Activated naive CD4-positive, alpha-beta T cell treated with Interleukin-2 at 50 U/mL for 16 hours (primary cell): ENCODE measurements at places on chromosomes 2 and 18.
A peak's percentile ranks its signal among the peaks of the same experiment; 100 is the strongest.

GRCh38 chr2:11863513-11864328 is 117.3 kb downstream of the LPIN1 start:
- DNase-seq: peak; percentile 72

GRCh38 chr2:172709566-172710291 is 25.9 kb upstream of the RAPGEF4 start:
- no peak for DNase-seq

GRCh38 chr2:6845903-6846302 is 19.8 kb downstream of the CMPK2 start:
- no peak for DNase-seq

DNA sequence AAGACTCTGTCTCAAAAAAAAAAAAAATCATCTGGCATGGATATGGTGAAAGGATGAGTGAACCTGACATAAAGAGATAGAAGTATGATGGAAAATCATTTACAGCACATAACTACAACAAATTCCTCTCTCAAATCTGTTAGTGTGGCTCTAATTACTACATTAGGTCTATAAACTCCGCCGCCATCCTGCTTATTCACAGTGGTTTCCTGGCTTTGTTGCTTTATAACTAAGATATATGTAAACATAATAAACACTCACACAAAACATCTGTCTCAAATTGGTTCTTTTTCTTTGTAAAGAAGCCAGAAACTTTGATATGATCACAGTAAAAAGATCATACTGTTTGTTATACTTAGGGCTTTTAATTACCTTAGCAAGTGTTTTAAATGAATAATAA is 412.6 kb upstream of the FAM98A start:
- no peak for DNase-seq

GRCh38 chr2:39875914-39876267 is 96.8 kb upstream of the THUMPD2 start:
- no peak for DNase-seq

- DNase-seq: no peak
Measured at GRCh38 chr2:123783164-123783563, 241.9 kb upstream of the CNTNAP5 start.
